NCI-H1694 (cell line): ENCODE measurements at places on chromosomes 5 and 9.

- DNase-seq: no peak
Observed at GRCh38 chr5:82222597-82223574, 55.3 kb downstream of the RPS23 start.

GRCh38 chr5:61139094-61139873 lies 23.0 kb downstream of the SMIM15 start:
- no peak for DNase-seq

GRCh38 chr9:77710316-77710715 lies 62.2 kb upstream of the GNA14 start:
- DNase-seq: no peak

- no peak for DNase-seq
Observed at GRCh38 chr9:91102269-91102668, 259.4 kb downstream of the AUH start.

DNA sequence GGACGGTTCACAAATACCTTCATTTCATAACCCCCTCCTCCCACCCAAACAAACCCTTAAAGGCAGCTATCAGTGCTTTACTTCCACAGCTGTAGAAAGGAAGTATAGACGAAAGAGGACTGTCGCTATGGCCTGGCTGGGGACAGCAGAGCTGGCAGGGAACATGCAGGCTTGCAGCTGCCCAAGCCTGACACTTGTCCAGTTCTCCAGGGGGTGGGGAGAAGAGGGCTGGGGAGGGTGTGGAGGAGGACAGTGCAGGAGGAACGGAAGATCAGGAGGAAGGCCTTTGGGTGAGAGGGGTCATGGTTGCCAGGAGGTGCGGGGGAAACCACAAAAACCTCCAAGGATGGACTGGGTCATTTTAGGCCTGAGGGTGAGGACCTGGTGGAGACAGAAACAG lies 25.9 kb downstream of the ARPC5L start:
- no peak for DNase-seq

DNA sequence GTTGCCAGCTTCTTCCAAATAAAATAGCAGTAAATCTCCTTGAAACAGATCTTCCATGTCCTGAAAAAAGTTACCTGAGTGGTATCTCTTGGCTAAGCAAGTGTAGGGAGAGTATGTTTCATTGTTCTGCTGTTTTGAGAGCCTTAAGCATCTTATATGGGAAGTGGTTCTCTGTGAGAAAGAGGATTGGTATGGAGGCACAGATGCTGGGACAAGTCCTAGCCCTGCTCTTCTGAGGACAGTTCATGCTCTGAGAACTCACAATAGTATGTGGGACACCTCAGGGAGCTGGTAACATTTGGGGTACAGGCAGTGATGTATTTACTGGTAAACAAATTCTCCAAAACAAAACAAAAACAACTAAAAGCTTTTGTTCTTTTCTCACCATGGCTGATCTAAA lies 2.0 kb downstream of the PPP3R2 start:
- DNase-seq: no peak

- DNase-seq: no peak
Observed at GRCh38 chr9:78565481-78565880, 268.6 kb downstream of the PSAT1 start.

- DNase-seq: no peak
Observed at GRCh38 chr9:16664211-16664610, 206.3 kb downstream of the BNC2 start.
